Hepatocyte (in vitro differentiated cells): ENCODE measurements at places on chromosomes 7 and 10.

GRCh38 chr7:104643587-104644217 is 315.3 kb downstream of the LHFPL3 start:
- peaks cover 3% of the 10 kb centered on the region for H3K27me3 ChIP-seq
- no peak overlapping the region for H3K27ac ChIP-seq
- H3K36me3 ChIP-seq = no peaks in the 10 kb centered on the region
- H3K4me1 ChIP-seq = no peaks in the 10 kb centered on the region
- H3K4me3 ChIP-seq = no peak overlapping the region

GRCh38 chr10:18656724-18657123 is 2.5 kb upstream of the ARL5B start:
- no peak for DNase-seq
- no peak overlapping the region for H3K4me3 ChIP-seq
- no peaks in the 10 kb centered on the region for H3K36me3 ChIP-seq
- no peaks in the 10 kb centered on the region for H3K27me3 ChIP-seq
- peaks cover 9% of the 10 kb centered on the region for H3K4me1 ChIP-seq
- no peak overlapping the region for H3K27ac ChIP-seq

DNA sequence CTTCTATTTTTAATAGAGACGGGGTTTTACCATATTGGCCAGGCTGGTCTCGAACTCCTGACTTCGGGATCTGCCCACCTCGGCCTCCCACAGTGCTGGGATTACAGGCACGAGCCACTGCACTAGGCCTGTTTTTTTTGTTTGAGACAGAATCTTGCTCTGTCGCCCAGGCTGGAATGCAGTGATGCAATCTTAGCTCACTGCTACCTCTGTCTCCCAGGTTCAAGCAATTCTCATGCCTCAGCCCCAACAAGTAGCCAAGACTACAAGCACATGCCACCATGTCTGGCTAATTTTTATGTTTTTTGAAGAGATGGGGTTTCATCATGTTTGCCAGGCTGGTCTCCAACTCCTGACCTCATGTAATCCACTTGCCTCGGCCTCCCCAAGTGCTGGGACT is 73.7 kb downstream of the TYW1B start:
- no peaks in the 10 kb centered on the region for H3K36me3 ChIP-seq
- no peak overlapping the region for H3K27ac ChIP-seq
- no peak for DNase-seq
- H3K4me1 ChIP-seq = no peaks in the 10 kb centered on the region
- no peaks in the 10 kb centered on the region for H3K27me3 ChIP-seq
- H3K4me3 ChIP-seq = no peak overlapping the region

GRCh38 chr10:47340608-47341170 is 7.5 kb upstream of the RBP3 start:
- DNase-seq = peak; percentile 71
- H3K36me3 ChIP-seq = no peaks in the 10 kb centered on the region
- peaks cover 6% of the 10 kb centered on the region for H3K4me1 ChIP-seq
- H3K27ac ChIP-seq = no peak overlapping the region

- peak; percentile 76 for DNase-seq
- peak overlapping the region; percentile 46 for H3K27ac ChIP-seq
- peaks cover 8% of the 10 kb centered on the region for H3K4me1 ChIP-seq
- no peaks in the 10 kb centered on the region for H3K36me3 ChIP-seq
Measured at GRCh38 chr10:13272164-13272571, 27.7 kb downstream of the PHYH start.

GRCh38 chr7:55036950-55037736 is 18.3 kb downstream of the EGFR start:
- H3K4me1 ChIP-seq = no peaks in the 10 kb centered on the region
- H3K36me3 ChIP-seq = no peaks in the 10 kb centered on the region
- H3K4me3 ChIP-seq = no peak overlapping the region
- H3K27me3 ChIP-seq = no peaks in the 10 kb centered on the region
- no peak for DNase-seq

DNA sequence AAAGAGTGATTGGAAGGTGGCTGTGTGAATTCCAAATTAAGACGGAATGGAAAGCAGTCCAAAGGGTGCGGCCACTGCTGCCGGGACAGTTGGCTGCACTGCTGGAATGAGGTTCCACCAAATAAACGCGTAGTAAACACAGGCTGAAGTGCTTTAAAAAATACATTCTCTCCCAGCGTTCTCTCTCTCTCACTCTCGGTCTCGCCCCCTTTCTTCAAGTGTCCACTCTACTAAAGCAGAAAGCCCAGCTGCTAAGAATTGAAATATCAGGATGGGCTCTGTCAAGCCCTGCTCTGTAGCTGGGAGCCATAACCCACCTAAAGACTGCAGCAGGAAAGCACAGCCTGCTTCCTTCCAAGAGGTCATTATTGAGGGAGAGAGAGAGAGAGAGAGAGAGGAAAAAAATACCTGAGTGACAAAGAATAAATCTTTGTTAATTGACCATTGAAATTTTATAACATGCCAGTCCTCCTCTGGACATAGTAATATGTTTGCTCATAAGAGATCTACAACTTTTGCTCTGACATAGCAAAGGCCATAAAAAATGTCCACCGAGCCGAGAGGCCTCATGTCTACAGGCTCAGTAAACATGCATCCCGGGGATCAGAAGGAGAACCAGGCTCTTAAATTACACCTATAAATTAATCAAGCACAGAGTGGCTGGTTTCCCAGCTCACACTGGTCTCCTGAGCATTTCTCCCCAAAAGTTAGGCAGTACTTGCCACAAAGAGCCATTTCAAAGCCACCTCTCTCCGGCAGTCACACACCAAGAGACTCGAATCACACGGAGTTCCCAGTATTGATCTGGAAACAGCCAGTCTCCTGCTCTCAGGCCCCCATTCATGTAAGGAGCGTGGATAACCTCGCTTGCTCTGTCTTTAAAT is 72.8 kb downstream of the FGFR2 start:
- H3K36me3 ChIP-seq = no peaks in the 10 kb centered on the region
- H3K4me1 ChIP-seq = peaks cover 62% of the 10 kb centered on the region
- H3K27ac ChIP-seq = peak overlapping the region; percentile 91
- H3K4me3 ChIP-seq = no peak overlapping the region
- peak; percentile 35 for DNase-seq

DNA sequence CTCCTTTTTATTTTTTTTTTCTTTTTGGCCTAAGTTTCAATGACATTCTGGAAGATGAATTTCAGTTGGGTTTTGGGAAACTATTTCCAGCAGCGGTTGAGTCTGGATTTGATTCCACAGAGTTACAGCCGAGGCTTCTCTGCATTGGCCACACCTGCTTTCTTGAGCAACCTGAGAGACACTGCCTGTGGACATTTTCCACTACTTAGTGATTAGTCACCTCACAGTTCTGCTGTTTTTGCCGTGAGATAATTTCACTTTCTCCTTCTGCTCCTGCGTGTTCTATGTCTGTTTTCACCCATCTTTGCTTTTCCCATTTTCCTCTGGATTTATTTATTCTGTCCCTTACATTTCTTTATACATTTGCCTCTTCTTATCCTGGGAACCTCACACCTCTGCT is 243.0 kb downstream of the BICC1 start:
- no peaks in the 10 kb centered on the region for H3K36me3 ChIP-seq
- H3K4me1 ChIP-seq = peaks cover 40% of the 10 kb centered on the region
- no peak overlapping the region for H3K4me3 ChIP-seq
- no peaks in the 10 kb centered on the region for H3K27me3 ChIP-seq
- H3K27ac ChIP-seq = peak overlapping the region; percentile 85

GRCh38 chr7:10824154-10824553 is 149.5 kb upstream of the PHF14 start:
- no peaks in the 10 kb centered on the region for H3K4me1 ChIP-seq
- no peaks in the 10 kb centered on the region for H3K27me3 ChIP-seq
- H3K27ac ChIP-seq = no peak overlapping the region

GRCh38 chr10:117581961-117582360 is 39.4 kb downstream of the EMX2 start:
- no peaks in the 10 kb centered on the region for H3K4me1 ChIP-seq
- no peak overlapping the region for H3K27ac ChIP-seq
- no peak overlapping the region for H3K4me3 ChIP-seq
- peaks cover 5% of the 10 kb centered on the region for H3K27me3 ChIP-seq
